Mucosa of gallbladder (tissue), 1 donor: ENCODE measurements at places on chromosomes 7 and 10. TPM values are rescaled to one million over a fixed set of nuclear protein-coding genes. Genes with fewer than 3 reads are reported as not detected.

- no peak for DNase-seq
These were observed 183.5 kb upstream of the HABP2 start for GRCh38 chr10:113369365-113369694.

DNA sequence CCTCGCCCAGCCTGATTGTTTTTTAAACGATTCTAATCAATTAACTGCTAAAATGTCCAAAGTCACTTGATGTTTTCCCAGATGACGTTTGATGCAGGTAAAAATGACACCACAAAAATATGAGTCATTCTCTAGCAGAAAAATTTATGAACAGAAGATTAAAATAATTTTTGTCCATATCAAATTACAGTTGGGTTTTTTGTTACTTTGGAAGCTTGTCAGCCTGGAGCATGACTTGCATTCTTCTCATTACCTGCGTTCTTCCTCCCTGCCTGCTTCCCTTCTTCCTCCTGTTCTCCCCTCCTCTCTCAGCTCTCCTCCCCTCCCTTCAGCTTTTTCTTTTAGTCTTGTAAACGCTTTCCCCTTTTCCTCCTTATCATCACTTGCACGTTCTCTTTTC is 18.7 kb downstream of the IL15RA start:
- no peak for DNase-seq

Gene CRTAC1
- 1.6 TPM for total RNA-seq

Gene MRPS17
- 10.8 TPM for total RNA-seq

DNA sequence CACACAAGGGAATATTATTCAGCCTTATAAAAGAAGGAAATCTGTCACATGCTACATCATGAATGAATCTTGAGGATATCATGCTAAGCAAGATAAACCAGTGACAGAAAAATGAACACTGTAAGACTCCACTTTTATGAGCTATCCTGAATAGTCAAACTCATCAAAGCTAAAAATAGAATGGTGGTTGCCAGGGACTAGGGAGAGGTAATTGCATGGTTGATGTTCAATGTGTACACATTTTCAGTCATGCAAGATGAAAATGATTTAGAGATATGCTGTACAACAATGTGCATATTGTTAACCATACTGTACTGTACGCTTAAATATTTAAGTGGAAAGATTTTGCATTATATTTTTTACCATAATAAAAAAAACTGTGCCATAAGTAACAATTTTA is 1349.1 kb downstream of the XPNPEP1 start:
- DNase-seq, result no peak

- no peak for DNase-seq
These were observed 134.5 kb downstream of the DYNC1I1 start for GRCh38 chr7:95906851-95907250.
